ENCODE measurements at places on chromosomes 16 and 17.
A peak's percentile ranks its signal among the peaks of the same experiment; 100 is the strongest.

DNA sequence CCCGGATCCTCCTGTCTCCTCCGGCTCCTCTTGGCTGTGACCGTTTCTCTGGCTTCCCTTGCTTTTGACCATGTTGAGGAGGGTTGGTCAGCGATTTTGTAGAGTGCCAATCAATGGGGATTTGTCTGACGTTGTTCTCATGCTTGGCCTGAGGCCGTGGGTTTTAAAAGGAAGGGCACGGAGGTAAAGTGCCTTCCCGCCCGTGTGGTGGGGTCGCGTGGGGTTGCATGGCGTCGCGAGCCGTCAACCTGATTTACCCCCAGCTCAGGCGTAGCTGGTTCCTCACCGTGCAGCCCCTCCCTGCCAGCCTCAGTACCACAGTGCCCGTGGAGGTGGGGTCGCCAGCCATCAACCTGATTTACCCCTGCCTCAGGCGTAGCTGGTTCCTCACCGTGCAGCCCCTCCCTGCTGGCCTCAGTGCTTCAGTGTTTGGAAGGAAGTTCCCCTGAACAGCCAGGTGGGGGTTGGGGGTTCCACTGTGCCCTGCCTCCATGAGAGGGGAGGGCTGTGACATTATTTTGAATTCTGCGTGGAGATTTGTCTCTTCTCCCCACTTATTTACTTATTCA, 5.0 kb downstream of the TPSAB1 start:
- DNase-seq = no peak

GRCh38 chr17:17516941-17517720, 20.9 kb upstream of the RASD1 start:
- DNase-seq = no peak

GRCh38 chr16:89093602-89094251, at the start of gene ACSF3:
ACSF3 (plus strand) TSS chr16:89093852; CDS start chr16:89100682, 6,830 bp downstream.
- peak; percentile 53 for DNase-seq

DNA sequence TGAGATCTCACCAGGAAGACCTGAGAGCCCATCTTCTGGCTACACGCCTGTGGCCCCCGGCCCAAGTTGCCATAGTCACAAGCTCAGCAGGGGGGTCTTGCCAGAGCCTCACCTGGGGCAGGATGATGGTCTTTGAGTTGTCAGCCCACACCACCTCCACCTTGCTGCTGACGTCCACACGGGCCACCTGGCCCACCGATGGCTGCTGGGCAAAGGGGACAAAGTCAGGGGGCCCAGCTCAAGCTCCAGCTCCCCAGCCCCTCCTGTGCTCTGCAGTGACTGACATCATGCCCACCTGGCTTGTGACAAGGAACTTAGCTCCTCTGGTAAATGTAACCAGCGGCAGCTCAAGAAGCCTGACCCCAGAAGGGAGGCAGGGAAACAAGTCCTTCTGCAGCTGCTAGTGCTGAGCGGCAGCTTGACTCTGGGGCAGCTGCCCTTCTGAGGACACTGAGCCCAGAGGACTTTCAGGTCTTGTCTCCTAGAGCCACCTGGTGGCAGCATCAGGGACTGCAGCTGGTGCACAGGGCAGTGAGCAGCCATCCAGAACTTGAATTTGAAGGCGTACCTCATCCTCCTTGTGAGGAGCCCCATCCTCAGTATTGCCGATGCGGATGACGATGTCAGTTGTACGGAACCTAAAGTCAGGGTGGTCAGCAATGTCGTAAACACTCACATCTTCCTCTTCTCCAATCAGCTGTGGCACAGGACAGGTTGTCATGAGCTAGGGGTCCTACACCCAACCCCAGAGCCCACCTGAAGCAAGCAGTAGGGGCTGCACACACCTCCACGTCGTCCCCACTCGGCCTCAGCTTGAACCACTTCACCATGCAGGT, 13.5 kb downstream of the SPHK1 start:
- peak; percentile 79 for DNase-seq

Measured in CD14-positive monocyte (primary cell).